CD4-positive, alpha-beta T cell treated with Interleukin-2 at 100 ng/mL for 4 hours (primary cell): ENCODE measurements at places on chromosomes 16 and 17.

GRCh38 chr17:67441052-67441895 lies 64.2 kb downstream of the PITPNC1 start:
- DNase-seq = peak; percentile 95

GRCh38 chr17:64117981-64118979 lies 11.7 kb downstream of the ERN1 start:
- no peak for DNase-seq

GRCh38 chr16:54277845-54278703 lies 8.5 kb downstream of the IRX3 start:
- DNase-seq = no peak

DNA sequence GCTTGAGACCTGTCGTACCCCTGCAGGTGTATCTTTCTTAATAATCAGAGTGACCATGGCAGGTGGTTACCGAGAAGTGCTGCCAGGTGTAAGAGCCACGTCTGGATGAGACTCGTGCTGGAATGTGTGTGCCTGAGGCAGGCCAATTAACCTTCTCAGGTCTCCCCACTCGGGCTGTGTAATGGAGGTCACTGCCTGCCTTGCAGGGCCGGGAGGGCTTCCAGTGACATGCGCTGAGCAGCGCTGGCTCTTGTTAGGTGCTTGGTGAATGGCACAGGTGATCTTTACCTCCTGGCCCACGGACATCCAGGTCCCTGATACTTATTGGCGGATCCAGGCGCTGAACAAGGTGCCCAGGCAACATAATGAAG lies 4.6 kb upstream of the GSE1 start:
- DNase-seq = no peak

- DNase-seq = no peak
These were observed 13.7 kb upstream of the SKAP1 start for GRCh38 chr17:48443712-48444111.

DNA sequence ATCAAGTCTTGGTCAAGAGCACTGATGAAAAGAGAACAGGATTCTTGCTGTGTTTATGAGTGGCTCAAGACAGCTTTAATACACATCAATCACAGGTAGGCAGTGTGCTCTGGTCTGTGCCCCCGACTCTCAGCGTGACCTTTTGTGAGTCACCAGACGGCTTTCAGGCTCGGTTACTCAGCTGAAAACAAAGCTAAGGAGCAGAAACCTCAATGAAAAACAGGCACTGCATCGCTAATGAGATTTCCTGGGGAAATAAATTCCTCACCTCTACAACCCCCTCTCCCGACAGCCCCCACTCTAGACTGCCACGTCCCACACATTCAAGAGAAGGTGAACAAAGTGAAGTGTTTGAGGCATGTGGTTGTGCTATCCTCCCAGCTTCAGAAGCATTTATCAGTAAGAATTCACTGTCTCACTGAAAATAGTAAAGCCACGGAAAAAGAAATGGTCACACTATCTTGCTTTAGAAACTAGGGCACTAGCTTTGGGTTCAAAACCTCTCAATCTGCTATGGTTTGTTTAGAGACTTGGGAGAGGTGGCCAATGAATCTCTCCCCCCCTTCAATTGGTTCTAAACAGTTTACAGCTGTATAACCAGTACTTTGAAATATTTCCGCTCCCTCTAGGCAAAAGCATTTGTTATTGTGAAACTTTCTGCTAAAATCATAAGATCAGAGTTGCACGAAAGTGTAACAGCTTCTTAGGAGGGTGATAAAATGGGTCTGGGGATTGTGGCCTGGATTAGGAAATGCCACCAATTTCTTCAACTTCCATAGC lies 199.5 kb upstream of the PMFBP1 start:
- DNase-seq = no peak

DNA sequence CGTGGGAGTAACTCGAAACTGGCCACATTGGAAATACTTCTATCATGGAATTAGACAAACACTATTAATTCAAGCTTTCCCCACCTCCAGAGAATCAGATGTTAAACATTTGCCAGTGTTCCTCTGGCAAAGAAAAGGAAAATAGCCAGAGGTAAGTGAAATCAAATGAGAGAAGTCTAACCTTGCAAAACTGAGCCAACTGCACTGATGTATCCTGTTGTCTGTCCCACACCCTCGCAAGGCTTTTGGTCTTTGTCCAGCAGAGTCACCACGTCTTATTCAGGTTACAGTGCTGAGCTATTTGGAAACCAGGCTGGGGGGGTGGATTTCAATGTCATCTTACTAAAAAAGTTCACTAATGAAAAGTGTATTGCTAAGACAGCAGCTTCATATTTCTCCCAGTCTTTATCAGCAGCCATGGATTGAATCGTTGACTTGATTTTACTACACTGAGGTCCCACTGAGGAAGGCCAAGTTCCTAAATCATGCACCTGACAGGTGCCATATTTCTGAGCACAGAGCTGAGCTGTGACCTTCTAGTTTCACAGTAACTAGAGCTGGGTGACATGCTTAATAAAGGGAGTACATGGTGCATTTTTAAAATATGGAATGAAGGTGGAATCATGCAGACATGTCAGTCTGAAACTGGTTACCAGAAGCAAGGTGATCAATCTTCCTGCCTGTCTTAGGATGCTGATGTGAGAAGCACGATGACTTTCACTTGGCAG lies 85.2 kb upstream of the HSBP1 start:
- no peak for DNase-seq

GRCh38 chr17:82331345-82331939 lies 2.1 kb downstream of the SECTM1 start:
- no peak for DNase-seq

DNA sequence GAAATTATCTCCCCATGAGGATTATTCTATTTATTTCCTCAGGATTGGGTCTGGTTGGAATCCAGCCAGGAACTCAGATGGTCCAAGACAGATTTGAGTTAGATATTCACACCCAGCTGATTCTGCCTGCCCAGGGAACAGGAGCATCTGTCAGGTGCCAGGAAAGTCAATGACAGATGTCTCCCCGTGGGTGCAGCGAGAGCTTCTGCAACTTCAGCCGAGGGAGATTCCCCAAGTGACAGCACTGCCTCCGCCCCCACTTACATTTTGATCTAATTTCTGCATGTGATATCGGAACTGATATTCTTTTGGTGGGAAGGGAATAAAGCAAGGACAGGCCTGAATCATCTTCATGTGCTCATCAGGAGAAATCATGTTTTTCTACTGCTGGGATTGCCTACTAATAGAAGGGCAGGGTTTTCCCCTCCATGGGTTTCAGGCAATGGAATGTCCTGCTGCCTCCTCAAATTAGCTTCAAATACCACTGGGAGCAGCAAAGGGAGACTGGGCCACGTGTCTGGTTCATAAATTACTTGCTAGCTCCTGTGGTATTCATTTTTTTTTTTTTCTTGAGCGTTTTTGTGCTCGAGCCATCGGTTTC lies 15.7 kb upstream of the DHX8 start:
- DNase-seq = no peak

DNA sequence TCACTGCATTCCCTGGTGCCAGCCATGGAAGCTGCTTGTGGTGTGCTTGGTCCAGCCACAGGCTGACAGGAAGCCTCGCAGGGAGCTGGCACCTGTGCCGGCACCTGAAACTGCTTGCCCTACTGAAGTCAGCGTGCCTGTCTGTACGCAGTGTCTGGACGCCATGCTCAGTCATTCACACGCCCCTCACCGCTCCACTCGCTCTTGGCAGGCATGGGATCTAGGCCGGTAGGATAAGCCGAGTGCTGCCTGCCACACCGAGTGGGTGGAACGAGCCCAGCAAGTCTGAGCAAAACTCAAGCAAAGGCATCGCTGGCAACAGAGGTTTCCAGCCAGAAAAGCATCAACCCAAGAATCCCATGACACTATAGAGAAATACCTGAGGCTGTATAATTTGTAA lies 350.6 kb downstream of the CDH11 start:
- DNase-seq = no peak

- DNase-seq = peak; percentile 32
These were observed 84.9 kb downstream of the HS3ST2 start for GRCh38 chr16:22898874-22899348.

DNA sequence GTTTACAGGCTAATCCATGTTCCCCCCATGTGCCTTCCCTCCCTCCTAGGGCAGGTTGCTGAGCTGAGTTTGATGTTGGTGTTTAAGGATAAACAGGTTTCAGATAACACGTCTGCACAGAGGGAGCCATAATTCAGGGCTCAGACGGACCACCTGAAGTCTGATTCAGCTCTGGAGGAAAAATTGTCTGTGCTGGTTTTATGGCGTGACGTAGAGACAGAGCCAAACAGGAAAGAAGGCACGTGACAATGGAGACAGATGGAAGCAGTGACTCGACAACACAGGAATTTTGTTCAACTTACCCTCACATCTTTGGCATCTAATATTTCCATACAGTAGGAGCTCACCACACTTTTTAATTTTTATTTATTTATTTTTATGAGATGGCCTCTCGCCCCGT lies 10.7 kb upstream of the USP10 start:
- DNase-seq = no peak

- DNase-seq = no peak
These were observed 7.2 kb downstream of the FUS start for GRCh38 chr16:31186930-31187807.

DNA sequence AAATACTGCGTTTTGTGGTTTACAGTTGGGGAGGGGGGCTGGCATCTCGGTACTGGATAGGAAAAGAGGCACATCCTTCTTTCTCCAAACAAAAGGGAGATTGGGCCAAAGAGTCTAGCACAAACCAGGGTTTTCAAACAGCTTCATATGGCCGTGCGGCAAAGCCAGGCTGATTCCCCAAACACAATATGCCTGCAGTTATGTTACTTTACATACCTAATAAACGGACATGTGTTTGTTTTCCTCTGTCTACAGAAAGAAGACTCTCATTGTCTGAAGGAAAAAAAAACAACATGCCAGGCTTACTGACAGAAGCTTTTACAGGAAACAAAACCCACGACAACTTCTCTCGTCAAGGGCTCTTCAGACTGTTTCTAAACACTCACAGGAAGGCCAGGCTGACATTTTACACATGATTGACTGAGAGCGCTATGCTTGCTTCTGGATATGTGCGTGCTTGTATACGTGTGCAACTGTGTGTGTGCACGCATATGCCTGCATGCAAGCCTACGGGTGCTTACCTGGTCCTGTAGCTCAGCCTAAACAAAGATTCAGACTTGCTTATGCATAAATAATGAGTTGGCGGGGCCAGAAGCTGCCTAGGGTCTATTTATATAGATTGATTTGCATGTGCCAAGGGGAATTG lies 461.0 kb upstream of the C16orf82 start:
- DNase-seq = no peak

GRCh38 chr17:14428648-14429029 lies 127.8 kb downstream of the HS3ST3B1 start:
- DNase-seq = peak; percentile 35

DNA sequence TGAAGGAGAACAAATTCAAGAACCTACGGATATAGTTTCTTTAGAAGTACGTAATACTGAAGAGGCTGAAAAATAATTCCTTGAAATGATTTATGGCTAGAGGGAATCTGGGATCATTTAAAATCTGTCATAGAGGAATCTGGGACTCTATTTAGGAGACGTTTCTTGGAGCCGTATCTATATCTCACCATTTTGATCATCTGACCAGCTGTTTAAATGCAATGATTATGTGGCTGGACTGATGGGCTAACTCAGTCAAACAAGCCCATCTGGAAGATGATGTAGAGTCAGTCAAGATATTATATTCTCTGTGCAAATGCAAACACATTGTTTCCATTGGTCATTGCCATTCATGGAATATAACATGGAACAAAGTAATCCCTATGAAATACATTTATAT lies 467.7 kb upstream of the ZFHX3 start:
- no peak for DNase-seq

GRCh38 chr16:87172632-87173031 lies 144.6 kb downstream of the C16orf95 start:
- no peak for DNase-seq

GRCh38 chr17:83079352-83079747 lies at the start of gene METRNL:
METRNL (plus strand) TSS chr17:83079609; CDS start chr17:83079816, 207 bp downstream.
- DNase-seq = peak; percentile 56

- DNase-seq = peak; percentile 70
These were observed 1.4 kb upstream of the UNK start for GRCh38 chr17:75783069-75783783.

- DNase-seq = no peak
These were observed 18.7 kb upstream of the DHX8 start for GRCh38 chr17:43465049-43465448.

GRCh38 chr17:8828517-8828875 lies 29.3 kb upstream of the MFSD6L start:
- no peak for DNase-seq

- no peak for DNase-seq
These were observed 644 bp upstream of the ARL2BP start for GRCh38 chr16:57244463-57244766.

GRCh38 chr16:11636172-11636721 lies 32.0 kb upstream of the SNN start:
- DNase-seq = no peak

DNA sequence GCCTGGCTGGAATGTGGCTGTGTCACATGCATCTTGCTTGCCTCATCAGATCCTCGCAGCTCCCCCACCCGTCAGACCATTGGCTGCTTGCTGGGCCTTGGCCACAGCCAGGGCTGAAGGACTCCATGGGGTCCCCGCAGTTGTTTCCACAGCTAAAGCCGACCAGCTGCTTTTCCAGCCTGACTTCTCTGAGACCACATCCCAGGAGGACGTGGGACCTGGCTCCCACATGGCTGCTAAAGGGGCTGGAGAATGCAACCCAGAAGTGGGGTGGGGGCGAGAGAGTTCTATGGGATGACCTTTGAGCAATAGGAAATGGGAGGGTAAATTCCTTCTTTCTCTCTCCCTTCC lies 193.8 kb downstream of the RAB11FIP4 start:
- no peak for DNase-seq

DNA sequence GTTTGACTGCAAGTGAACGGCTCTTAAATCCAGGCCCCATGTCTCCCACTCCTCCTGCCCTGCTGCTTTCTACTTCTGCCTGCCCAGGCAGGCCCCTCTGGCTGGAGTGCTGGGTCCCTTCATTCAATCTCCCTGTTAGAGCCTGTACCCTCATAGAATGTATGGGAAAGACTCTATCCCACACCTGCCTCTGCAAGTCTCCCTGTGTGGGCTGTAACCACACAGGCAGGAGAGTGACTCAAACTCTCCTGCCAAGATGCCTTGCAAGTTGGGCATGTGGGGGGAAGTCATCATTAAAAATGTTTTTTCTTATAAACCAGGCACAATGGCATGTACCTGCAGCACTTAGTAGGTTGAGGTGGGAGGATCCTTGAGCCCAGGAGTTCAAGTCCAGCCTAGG lies 77.5 kb downstream of the PLXDC1 start:
- DNase-seq = no peak

DNA sequence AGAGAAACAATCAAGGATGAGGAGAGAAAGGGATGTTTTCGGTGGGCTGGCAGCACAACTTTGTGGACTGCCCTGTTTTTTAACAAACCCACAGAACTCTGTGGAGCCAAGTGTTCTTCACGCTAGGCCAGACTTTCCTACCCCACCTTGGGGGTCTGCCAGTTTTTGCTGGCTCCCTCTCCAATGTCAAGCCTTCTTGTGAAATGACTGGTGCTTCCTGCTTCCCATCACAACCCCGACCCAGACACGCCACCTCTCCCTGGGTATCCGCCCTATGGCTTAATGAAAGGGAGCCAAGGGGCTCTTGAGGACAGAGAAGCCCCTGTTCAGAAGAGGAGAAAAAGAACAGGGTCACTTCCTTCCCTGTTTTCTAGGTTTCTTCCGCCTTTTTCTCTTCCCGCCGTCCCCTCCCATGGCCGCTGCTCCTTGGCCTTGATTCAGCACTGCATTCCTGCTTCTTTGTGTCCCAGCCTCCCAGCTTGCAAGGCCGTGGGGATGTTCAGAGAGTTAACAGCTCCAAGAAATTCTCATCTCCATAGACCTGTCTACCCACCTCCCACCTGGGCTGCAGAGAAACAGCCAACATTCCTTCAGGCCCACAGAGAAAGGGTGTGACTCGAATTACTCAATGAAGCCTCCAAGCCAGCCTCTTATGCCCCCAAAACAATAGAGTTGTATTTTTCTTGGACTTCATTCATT lies 16.5 kb upstream of the SOX9 start:
- DNase-seq = no peak
